NCI-H460 (cell line): ENCODE measurements at places on chromosomes 5 and 9.

GRCh38 chr9:2837915-2838314 lies 6.0 kb downstream of the PUM3 start:
- no peak for DNase-seq

DNA sequence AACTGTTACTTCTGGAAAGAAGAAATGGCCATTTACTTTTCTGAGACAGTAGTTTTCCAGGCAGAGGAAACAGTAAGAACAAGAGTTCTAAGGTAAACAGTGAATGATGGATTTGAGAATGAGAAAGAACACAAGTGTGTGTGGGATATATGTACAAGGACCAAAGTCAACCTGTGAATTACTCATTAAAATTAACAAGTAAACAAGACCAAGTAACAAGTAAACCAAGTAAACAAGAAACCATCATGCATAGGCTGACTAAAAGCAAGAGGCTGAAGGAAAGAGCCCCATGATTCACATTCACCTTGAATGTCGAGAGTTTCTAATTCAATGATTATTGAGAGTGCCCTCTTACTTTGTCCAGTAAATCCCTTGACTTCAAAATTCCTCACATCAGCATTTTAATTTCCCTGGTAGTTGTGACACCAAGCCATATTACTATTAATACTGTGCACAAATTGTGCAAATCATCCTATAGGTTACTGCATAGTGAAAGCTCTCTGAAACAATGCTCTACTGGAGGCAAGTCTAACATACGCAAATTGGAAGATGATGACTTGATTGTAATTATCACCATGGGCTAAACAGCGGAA lies 9.8 kb upstream of the MARCOL start:
- no peak for DNase-seq

DNA sequence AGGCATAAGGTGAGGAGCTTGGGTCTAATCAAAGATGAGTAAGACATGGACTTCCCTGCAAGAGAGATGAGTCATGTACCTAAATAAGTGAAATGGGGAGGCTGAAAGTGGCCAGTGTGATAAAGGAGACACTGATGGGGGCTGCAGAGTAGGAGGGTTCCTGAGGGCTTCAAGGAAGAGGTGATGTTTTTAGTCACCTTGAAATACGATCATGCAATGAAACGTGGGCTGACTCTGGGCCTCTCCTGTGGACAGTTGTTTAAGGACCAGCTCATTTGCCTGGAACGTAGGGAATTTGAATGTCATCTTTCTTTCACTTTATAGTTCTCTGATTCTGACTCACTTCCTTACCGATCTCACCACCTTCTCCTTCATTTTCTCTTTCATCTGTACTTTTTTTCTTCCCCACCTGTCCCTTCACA lies 49.6 kb upstream of the CPLX2 start:
- DNase-seq, result no peak

DNA sequence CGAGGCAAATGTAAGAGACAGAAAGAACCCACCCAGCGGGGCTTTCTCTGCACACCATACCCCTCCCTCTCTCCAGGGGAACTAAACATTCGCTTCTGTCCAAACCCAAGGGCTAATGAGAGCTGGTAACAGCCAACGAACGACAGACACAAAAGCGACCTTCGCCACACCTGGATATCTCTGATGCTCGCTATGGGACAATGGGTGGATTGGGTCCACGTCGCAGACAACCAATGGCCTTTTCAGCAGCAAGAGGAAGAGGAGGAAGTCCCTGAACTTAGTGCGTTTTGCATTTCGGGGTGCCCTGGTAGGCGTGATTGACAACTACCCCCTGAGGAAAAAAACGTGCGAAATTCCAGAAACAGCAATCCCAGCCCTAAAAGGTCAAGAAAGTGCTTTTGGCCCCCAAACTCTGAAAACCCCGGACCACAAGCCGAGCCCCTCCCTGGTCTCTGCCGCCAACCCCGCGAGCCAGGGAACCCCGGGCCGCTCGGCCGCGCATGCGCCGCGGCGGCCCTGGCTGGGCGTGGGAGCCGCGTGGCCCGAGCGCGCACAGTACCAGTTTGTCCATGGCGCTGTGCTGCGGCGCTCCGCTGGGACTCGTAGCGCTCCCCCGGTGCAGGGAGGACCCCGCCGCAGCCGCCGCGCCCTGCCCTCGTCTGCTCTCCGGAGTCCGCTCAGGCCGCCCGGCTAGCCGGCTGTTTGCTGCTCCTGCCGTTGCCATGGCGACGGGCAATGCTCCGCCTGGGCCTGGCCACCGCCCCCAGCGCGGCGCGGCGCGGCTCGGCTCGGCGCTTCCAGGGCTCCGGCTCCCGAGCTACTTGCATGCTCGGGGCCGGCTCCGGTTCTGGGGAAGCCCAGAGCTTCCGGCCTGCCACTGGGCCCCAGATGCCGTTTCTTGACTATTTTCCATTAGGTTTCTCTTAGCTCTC lies 66.9 kb upstream of the DNAH5 start:
- peak; percentile 90 for DNase-seq

DNA sequence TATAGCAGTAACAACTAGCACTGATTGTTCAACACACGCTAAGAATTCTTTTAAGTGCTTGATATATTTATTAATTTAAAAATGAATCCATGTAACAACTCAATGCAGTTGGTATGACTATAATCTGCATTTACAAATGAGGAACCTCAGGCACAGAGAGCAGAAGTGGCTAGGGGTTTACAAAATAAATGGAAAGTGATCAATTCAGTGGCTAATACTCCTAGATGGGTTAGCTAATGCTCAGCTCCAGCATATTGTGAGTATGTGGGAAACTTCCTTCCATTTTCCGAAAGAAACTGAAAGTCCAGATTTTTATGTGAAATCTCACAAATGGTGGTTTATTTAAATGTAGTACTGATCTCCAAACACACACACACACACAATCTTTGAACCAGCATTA lies 128.0 kb downstream of the RFX3 start:
- no peak for DNase-seq

GRCh38 chr5:11683666-11684065 lies 220.6 kb downstream of the CTNND2 start:
- DNase-seq, result no peak

- no peak for DNase-seq
These were observed 693.3 kb downstream of the DTWD2 start for GRCh38 chr5:118295045-118295444.

- DNase-seq, result no peak
These were observed 20.9 kb upstream of the BOD1 start for GRCh38 chr5:173637340-173637739.

DNA sequence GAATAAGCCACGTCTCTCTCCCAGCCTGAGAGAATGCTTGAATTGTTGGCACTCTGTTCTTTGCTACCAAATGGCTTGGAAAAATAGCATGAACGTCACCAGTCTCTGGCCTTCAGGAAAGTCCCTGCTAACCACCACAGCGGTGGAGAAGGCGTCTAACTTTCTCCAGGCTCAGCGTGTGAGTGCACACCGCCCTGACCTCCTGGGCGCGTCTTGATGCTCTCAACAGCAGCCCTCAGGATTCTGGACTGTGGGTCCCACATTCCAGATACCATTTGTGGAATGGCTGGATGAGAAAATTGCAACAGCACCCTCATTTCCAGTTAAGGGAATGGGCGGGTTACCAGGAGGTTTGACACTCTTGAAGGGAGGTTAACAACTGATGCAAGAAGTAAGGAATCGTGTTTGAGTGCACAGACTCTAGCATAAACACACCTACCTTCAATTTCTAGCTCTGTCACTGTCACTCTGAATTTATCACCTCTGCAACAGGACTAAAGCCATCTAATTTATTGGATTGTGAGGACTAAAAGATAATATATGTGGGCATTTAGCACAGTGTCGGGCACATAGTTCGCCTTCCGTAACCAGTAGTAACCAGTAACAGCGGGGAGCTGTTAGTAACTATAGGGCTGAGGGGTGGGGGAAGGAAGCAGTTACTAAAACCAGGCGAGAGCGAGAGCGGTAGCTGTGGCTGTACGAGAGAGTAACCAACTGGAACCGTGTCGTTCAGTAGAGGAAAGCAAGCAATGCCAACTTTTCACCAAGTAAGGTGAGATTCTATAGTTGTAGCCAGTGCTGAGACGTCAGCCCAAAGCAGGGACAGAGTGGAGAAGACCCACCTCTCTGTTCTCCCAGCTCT lies 807 bp upstream of the PLGRKT start:
- peak; percentile 47 for DNase-seq

- DNase-seq, result peak; percentile 12
These were observed 60.2 kb downstream of the MELK start for GRCh38 chr9:36632892-36633291.

- no peak for DNase-seq
These were observed 183.2 kb downstream of the GNAQ start for GRCh38 chr9:77848404-77848803.

GRCh38 chr5:177606071-177607051 lies 6.4 kb downstream of the B4GALT7 start:
- no peak for DNase-seq

GRCh38 chr9:22389271-22389670 lies 57.4 kb upstream of the DMRTA1 start:
- DNase-seq, result no peak

DNA sequence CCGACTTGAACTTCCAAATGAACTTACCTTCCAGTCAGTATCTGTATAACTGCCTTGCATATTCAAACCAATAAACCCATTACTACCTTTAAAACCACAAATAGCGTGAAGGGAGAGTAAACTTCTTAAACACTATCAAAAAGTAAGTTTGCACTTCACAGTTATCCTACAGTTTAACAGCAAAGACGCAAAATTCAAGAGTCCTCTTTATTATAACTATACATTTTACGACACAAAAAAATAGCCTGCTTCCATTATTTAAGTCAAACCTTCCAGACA lies 1.8 kb downstream of the PTBP3 start:
- no peak for DNase-seq

- DNase-seq, result peak; percentile 63
These were observed at the start of gene TRPM6 for GRCh38 chr9:74887041-74887980. TRPM6 (minus strand) TSS chr9:74887921; CDS start chr9:74887856, 65 bp downstream.

DNA sequence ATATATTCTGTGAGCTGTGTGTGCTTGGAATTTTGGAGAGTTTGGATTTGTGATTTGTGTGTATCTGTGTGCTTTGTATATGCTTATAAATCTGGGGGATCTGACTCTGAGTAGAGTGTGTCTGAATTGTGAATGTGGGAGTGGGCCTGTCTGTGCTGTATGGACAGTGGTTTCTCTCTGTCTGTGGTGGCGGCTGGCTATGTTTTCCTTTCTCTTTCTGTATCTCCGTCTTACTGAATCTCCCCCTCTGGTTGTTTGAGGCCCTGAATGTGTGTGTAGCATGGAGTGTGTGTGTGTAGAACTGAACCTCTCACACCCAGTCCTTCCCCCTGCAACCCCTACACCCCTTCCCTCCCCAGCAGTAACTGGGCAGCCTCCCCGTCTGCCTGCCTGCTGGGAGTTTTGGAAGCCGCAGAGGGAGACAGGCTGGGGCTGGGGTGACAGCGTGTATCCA lies 4.7 kb downstream of the CXXC5 start:
- DNase-seq, result no peak

DNA sequence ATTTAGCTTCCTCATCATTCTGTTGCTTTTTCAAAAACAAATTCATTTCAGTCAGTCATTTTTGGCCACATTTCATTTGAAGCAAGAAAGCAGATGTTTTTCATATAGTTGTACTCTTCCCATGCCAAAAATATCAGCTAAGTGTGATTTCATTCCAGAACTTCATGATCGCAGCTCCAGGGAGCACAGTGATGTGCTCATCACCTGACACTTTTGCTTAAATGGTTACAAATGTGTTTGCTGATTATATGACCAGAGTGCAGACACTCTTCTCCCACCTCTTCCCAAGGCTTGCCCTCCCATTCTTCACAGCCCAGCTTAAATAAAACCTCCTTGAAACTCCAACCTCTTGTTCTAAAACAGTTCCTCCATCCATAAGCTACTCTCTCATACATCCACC lies 32.6 kb downstream of the GABRB2 start:
- no peak for DNase-seq

GRCh38 chr5:106085136-106085535 lies 1585.6 kb downstream of the EFNA5 start:
- no peak for DNase-seq

DNA sequence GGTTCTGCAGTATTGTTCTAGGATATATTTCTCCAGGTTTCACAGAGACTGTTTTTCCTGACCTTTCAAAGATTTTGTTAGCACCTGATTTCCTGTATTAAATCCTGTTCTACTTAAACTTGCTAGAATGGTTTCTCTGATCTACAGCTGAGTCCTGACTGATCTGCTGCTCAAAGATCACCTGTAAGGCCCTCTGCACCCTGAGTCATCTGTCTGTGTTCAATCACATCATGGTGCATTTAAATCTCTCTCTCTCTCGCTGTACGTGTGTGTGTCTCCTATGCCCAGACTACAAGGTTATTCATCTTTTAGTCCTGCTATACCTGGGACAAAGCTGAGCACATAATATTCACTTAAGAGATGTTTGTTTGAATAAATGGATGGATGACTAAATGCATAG lies 13.3 kb upstream of the C5orf63 start:
- no peak for DNase-seq

- DNase-seq, result no peak
These were observed 57.9 kb upstream of the SIMC1 start for GRCh38 chr5:176180339-176180738.

GRCh38 chr5:1515921-1516571 lies 7.7 kb downstream of the LPCAT1 start:
- DNase-seq, result no peak

GRCh38 chr9:37144762-37145161 lies 24.4 kb downstream of the ZCCHC7 start:
- DNase-seq, result no peak

- DNase-seq, result no peak
These were observed 253.4 kb downstream of the ARHGAP26 start for GRCh38 chr5:143023411-143024096.

- DNase-seq, result no peak
These were observed 130.4 kb upstream of the RFX3 start for GRCh38 chr9:3656224-3656623.

GRCh38 chr5:56514245-56514644 lies 281.1 kb upstream of the ANKRD55 start:
- no peak for DNase-seq

- no peak for DNase-seq
These were observed 100.1 kb downstream of the PHF2 start for GRCh38 chr9:93676310-93677047.

DNA sequence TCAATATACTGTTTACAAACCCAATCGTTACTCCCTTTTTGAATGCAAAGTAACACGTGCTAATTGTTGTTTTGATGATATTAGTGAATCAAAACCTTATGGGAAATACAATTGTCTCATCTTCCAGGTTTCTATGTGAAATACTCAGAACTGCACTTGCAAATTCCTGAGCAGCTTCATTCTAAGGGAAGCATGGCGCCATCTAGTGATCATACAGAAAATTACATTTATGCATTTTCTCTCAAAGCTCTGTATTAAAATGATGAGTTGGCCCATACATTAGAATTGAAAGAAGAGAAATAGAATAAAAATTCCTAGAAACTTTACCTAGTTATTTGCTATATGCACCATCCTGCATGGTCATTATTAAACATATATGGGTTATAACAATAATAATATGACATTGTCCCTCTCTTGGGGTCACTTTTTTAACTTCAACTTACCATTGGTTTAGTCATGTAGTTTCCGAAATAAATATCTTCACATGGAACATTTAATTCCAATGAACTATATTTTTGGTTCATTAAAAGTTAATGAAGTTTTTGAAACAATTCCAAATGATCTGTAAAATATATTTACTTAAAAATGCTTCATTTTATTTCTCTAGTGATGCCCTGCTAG lies 220.0 kb downstream of the PDE4D start:
- peak; percentile 56 for DNase-seq

- no peak for DNase-seq
These were observed 91.1 kb downstream of the BRINP1 start for GRCh38 chr9:119278171-119278570.
